ENCODE measurements at places on chromosomes 16 and 17. TPM values are rescaled to one million over a fixed set of nuclear protein-coding genes. Genes with fewer than 3 reads are reported as not detected.
A peak's percentile ranks its signal among the peaks of the same experiment; 100 is the strongest.

DNA sequence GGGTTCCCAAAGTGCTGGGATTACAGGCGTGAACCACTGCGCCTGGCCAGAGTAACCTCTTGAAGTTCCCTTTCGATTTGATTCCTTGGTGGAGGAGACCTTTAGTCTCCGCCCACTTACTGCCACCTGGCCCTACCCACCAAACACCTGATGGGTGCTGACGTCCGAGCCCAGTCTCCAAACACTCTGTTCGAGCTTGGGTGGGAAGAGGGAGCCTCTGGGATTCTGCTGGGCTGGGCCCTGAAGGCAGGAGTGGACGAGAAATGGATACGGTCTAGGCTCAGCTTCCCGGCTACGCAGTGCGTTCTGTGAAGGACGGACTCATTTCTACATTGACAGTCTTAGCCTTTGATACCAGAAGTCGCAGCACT lies 870 bp upstream of the ITGA3 start:
- no peak overlapping the region for H3K27ac ChIP-seq
- peak overlapping the region; percentile 85 for H3K4me3 ChIP-seq
- H3K4me1 ChIP-seq = peaks cover 45% of the 10 kb centered on the region
- no peaks in the 10 kb centered on the region for H3K36me3 ChIP-seq
- no peak for DNase-seq

- H3K36me3 ChIP-seq = no peaks in the 10 kb centered on the region
- H3K27ac ChIP-seq = no peak overlapping the region
- H3K4me1 ChIP-seq = peaks cover 22% of the 10 kb centered on the region
- DNase-seq = no peak
Measured at GRCh38 chr17:82974136-82974952, 105.1 kb upstream of the METRNL start.

- peaks cover 45% of the 10 kb centered on the region for H3K4me1 ChIP-seq
- peak overlapping the region; percentile 10 for H3K27ac ChIP-seq
- no peaks in the 10 kb centered on the region for H3K36me3 ChIP-seq
- no peak for DNase-seq
- H3K27me3 ChIP-seq = peaks cover 3% of the 10 kb centered on the region
Measured at GRCh38 chr16:81836279-81837054, 57.4 kb downstream of the PLCG2 start.

GRCh38 chr17:76076765-76077583 lies 2.0 kb upstream of the ZACN start:
- H3K36me3 ChIP-seq = peaks cover 5% of the 10 kb centered on the region
- H3K27me3 ChIP-seq = peaks cover 54% of the 10 kb centered on the region
- DNase-seq = peak; percentile 72
- H3K4me3 ChIP-seq = peak overlapping the region; percentile 67
- peaks cover 33% of the 10 kb centered on the region for H3K4me1 ChIP-seq

DNA sequence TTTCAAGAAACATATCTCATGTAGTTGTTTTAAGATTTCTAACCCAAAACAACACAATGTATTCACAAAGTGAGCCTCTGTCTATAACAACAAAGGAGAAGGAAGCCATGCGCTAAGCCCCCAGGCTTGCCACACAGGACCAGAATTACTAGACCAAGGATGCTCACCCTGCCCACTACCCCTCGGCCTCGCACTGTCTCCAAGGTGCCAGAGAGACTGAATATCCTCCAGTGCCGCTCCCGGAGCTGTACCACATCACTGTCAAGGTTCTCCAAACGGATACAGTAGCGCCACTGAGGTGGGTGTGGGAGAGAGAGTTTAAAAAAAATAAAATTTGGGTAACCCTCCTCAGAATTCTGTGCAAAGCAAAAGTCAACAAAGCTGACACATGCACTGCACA lies 7.1 kb downstream of the POLDIP2 start:
- peaks cover 4% of the 10 kb centered on the region for H3K4me1 ChIP-seq
- DNase-seq = no peak
- no peak overlapping the region for H3K4me3 ChIP-seq

- no peaks in the 10 kb centered on the region for H3K27me3 ChIP-seq
- no peak overlapping the region for H3K27ac ChIP-seq
- no peaks in the 10 kb centered on the region for H3K36me3 ChIP-seq
- DNase-seq = no peak
Measured at GRCh38 chr17:68676856-68677255, 75.7 kb upstream of the FAM20A start.

DNA sequence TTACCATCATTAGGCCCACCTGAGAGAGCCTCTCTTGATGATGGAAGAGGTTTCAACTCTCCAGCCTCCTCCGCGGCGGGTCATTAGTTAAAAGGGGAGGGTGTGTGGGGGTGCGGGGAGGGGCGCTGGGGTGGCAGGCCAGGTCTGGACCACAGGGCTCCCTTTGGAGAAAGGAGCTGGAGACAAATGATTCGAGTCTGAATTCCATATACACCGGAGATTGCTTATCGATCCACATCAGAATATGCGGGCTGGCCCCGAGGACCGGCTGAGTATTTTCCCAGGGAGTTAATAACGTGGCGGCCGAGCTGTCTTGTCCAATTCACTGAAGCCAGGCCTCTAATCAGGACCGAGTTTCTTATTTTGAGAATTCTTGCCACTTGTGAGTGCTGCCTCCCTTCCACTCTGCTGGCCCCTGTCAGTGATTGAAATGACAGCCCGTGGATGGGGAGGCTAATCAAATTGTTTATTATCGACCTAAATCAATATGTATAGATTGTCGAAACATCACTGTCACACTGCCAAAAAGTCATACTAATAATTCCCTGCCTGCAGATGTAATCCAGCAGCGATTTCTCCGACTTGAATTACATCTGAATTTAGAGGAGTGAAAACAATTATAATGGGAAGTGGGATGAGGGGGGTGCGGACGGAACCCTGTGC lies 202.7 kb downstream of the SALL1 start:
- no peak overlapping the region for H3K4me3 ChIP-seq
- H3K27me3 ChIP-seq = no peaks in the 10 kb centered on the region
- H3K4me1 ChIP-seq = no peaks in the 10 kb centered on the region

DNA sequence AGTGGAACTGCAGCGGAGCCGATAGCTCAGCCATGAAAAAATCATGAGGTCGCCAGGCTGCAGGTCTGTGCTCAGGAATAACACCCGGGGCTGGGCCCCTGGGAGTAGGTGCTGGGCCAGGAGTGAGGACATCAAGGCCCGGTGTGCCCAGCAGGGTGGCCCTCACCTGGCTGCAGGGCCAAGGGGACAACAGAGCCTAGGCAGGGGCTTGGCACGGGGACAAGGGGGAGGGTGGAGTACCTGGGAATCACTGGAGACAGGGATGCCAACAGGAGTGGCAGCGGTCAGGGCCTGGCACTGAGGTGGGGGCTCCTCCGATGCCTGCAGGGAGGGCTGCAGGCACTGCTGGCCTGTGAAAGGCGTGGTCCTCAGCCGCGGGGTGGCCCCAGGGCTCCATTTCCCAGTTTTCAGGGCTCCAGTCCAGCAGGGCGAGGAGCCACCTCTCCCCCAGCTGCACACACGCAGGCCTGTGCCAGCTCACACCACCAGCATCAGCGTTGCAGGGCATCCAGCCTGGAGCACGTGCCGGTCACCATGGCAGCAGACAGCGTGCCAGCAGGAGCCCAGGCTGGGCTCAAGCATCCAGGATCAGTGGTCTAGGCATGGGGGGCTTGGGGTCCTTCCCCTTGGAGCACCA lies 4.7 kb upstream of the FSCN2 start:
- peaks cover 5% of the 10 kb centered on the region for H3K4me1 ChIP-seq
- H3K36me3 ChIP-seq = no peaks in the 10 kb centered on the region
- no peak overlapping the region for H3K27ac ChIP-seq
- H3K27me3 ChIP-seq = peaks cover 15% of the 10 kb centered on the region

DNA sequence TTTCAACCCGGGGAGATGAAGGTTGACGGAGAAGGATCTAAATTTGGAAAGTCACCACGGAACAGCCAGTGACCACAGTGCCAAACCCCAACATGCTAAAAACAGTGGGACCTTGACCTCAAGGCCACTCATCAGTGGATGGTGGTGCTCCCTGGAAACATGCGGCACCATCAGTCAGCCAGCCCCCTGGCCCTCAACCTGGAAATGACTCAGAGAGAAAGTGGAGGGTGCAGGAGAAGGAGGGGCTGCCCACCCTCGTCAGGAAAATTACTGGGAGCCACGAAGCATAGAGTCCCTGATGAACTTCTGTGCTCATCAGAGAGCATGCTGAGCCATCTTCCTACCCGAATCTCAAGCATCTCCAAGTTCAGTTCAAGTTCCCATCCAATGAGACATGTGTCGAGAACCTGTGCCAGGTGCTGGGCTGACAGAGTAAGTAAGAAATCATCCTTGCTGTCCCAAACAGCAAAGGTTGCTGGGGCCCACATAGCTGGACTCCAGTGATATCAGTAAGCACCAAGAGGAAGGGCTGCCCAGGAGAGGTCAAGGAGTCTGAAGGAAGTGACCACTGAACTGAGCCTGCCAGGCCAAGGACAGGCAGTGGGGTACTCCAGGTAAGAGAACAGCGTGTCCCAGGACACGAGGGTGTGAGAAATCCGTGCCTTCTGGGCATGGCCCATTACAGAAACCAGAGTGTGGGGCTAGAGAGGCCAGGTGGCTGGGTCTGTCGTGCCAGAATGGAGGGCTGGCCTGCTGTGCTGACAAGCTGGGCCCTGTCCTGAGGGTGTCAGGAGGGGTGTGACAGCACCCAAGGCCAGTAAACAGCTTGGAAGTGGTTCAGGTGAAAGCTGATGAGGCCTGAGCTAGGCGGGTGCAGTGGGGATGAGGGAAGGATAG lies 5.2 kb downstream of the PECAM1 start:
- H3K27ac ChIP-seq = peak overlapping the region; percentile 70
- no peaks in the 10 kb centered on the region for H3K27me3 ChIP-seq
- peaks cover 81% of the 10 kb centered on the region for H3K36me3 ChIP-seq
- H3K4me3 ChIP-seq = peak overlapping the region; percentile 50
- H3K4me1 ChIP-seq = peaks cover 73% of the 10 kb centered on the region
- DNase-seq = peak; percentile 76

GRCh38 chr16:23523321-23523720 lies 13.0 kb upstream of the GGA2 start:
- no peak for DNase-seq
- no peak overlapping the region for H3K4me3 ChIP-seq
- no peak overlapping the region for H3K27ac ChIP-seq
- H3K27me3 ChIP-seq = no peaks in the 10 kb centered on the region
- H3K36me3 ChIP-seq = peaks cover 58% of the 10 kb centered on the region

DNA sequence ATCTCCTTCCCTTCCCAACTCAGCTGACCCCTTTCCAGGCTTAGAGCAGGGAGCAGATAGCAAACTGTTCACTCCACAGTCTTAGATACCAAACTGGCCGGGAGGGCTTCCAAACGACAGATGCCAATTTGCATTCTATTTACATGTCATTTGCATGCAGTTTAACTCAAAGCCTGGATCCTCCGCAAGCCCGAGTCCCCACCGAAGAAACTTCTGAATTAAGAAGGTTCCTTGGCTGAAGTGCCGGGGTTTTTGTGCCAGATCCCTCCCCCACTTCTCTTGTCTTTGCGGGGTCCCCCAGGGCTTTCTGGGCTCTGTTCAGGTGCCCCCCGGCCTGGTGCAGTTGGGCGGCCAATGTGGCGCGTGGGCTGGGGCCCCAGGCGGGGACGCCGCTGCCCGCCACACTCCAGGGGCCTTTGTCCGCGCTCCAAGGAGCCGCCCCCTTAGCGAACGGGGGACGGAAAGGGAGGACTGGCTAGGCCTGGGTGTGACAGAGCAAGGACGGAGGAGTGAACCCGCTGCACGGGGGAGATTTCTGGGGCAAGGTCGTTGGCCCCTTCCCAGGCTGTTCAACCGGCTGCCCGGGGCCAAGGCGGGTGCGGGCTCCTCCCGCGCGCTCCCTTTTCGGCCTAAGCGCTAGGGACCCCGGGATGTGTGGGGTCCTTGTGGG lies 1.2 kb downstream of the GPRC5B start:
- no peaks in the 10 kb centered on the region for H3K36me3 ChIP-seq

DNA sequence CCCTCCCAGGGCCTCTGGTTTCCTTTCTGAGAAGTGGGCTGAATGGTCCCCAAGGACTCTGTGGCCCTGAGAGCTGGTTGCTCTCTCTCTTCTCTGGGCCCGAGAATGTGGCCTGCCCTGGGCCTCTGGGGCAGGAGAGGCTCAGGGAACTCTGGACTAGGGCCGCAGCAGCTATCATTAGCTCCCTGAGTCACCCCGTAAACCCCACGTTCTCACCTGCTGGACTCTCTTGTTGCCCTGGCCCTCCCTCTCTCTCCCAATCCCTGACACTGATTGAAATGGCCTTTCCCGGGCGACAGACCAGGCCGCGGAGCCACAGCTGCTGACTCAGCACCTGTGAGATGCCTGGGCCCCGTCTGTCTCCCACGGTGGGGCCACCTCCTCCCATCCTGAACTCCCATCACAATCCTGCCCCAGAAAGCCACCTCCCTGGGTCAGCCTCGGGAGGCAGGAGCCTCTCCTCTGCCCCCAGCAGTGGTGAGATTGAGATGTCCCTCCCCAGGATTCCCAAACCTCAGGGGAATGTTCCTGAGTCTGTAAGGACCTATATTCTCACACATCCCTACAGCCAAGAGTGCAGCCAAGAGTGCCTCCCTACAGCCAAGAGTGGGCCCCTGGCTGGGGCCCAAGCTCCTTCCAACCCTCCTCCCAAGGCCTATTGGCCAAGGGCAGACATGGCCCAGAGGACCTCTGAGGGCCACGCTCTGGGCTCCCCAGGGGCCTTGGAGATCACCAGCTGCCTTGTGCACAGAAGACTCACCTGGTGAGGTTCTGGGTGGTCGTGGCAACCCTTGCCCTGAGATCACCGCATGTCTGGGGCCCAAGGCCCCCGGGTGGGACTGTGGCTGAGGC lies 470 bp downstream of the TRPV3 start:
- H3K27me3 ChIP-seq = no peaks in the 10 kb centered on the region
- no peaks in the 10 kb centered on the region for H3K36me3 ChIP-seq
- no peak overlapping the region for H3K4me3 ChIP-seq
- DNase-seq = no peak
- H3K27ac ChIP-seq = no peak overlapping the region
- peaks cover 10% of the 10 kb centered on the region for H3K4me1 ChIP-seq

DNA sequence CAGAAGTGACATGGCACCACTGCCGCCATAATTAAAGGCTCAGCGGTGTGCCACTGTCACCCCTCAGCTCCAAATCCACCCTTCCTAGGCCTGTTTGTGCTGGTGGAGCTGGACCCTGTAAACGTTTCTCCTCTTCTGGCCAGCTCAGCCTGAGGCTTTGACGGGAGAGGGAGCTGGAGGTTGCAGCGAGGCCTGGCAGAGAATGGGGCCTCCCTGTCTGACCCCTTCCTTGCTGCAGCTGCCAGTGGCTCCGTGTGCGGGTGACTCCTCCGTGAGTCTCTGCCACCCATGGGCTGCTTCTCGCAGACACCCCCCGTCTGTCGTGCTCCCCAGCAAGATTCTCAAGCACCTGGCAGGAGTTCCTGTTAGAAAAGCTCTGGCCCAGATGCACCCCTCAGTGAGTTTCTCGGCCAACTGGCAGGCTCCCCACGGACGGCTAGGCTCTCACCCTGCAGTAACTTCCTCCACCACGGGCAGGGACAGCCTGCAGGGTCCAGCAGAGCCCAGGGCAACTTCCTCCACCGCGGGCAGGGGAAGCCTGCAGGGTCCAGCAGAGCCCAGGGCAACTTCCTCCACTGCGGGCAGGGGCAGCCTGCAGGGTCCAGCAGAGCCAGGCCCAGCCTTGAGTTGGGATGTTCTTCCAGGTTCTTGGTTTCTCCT lies 4.7 kb upstream of the CHMP6 start:
- H3K27me3 ChIP-seq = peaks cover 7% of the 10 kb centered on the region
- peaks cover 16% of the 10 kb centered on the region for H3K4me1 ChIP-seq
- H3K36me3 ChIP-seq = no peaks in the 10 kb centered on the region

Gene MPHOSPH6
- 44.5 TPM for total RNA-seq

Gene ALDH3A2
- total RNA-seq = 27.4 TPM

Gene KRTAP3-2
- total RNA-seq = not detected

Gene CD7
- total RNA-seq = 334 TPM

Gene TRIM37
- total RNA-seq = 25.4 TPM

Gene KRT20
- not detected for total RNA-seq

Gene KRT23
- not detected for total RNA-seq

Gene FADS6
- not detected for total RNA-seq

Data from activated CD8-positive, alpha-beta T cell treated with anti-CD3 and anti-CD28 coated beads, Interleukin-2, amount 10 ng/mL, durations not matched to agents 7 days and 5 days (primary cell).